ENCODE measurements at places on chromosomes 7 and 10.

DNA sequence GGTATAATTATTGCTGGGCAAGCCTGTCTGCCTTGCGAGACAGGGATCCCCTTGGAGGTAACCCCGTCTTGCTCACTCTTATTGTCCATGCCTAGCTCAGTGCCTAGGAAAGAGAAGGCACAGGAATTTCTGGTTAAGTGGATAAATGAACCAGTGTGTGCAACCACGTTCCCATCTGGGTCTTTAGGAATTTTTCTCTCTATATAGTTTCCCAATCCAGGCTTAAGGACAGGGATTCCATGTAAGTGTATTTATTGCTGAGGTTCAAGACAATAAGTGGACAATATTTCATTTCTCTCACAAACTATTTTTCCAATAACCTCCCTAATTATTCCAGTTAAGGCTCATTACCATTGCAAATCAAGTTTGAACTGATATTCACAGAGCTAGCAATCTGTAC is 8.9 kb upstream of the ADAM12 start:
- DNase-seq: no peak

GRCh38 chr10:48806342-48806741 is 121.7 kb downstream of the WDFY4 start:
- no peak for DNase-seq

DNA sequence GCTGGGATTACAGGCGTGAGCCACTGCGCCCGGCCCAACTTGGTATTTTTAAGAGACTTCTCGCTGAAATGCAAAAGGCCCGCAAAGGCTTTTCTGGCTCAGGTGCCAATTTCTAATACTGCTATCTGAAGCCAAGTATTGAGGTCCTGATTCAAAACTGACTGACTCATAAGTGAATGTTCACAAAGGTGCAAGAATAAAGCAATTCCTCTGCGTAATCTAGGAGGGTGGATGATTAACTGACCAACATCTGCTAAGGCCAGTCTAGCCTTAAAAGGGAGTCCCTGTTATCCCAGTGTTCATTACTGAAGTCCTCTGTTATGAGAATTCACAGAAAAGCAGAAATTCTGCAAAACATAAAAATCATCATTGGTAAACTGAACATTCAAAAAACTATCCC is 111.4 kb downstream of the SRPK2 start:
- DNase-seq: no peak

GRCh38 chr7:44491229-44491628 is 771 bp upstream of the NUDCD3 start:
- DNase-seq: no peak

DNA sequence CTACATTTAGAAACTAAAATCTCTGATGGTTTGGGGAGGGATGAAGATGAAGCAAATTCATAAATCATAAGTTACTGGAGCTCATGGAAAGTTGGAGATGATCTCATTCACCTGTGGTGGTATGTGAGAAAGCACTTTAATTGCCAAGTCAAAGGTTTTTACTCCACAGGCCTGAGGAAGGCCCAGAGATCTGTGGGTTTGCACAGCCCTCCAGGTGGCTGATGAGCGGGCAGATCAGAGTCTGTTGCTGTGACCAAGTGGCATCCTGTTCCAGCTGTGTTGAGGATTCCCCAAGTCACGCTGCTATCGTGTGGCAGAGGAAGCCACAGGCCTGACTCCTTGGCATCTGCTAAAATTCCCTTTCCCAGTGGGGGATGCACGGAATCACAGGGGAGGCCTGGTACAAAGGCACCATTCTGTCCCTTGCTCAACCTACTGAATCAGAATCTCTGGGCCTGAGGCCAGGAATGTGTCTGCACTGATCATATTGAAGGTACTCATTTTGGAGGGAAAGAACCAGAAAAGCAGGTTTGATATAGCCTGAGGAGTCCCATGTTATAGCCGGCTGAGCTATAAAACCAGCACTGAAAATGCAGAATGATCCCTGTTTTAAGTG is 19.7 kb upstream of the DDC start:
- no peak for DNase-seq

DNA sequence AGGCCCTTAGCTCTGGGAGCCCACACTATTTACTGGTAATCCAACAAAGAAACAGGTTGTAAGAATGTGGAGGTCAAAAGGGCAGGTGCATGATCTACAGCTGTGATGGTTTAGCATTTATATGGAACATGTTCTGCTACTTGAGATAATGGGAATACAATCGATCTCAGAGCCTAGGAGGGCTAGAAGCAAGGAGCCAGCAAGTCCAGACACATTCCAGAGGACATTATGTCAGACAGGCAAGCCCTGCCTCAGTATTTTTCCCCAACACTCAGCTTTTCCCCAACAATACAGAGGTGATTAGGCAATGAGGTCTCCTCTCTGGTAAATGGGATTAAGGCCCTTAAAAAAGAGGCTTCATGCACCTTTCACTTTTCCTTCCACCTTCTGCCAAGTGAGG is 21.4 kb upstream of the GNAT3 start:
- no peak for DNase-seq

DNA sequence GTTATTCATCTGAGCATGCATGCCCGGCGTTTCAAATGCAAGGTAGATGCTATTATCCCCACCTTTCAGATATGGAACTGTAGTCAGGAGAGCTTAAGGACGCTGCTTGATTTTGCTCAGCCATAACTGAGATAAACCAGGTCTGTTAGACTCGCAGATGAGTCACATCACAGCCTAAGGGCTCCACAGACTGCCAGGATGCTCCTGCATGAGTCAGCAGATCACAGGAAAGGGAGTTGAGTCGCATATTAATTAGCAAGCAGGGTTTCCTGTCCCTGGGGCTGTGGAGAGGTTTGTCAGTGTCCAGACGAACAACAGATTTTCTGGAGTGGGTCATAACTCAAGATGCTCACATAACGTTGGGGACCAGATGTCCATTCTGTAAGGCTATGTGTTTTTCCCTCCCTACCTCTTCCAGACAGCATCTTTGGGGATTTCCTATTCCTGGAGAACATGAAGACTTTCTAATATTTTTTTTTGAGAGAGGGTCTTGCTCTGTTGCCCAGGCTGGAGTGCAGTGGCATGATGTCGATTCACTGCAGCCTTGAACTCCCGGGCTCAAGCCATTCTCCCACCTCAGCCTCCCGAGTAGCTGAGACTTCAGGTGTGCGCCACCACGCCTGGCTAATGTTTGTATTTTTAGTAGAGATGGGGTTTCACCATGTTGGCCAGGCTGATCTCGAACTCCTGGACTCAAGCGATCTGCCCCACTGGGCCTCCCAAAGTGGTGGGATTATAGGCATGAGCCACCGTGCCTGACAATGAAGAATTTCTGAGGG is 36.7 kb downstream of the PFKFB3 start:
- DNase-seq: no peak

DNA sequence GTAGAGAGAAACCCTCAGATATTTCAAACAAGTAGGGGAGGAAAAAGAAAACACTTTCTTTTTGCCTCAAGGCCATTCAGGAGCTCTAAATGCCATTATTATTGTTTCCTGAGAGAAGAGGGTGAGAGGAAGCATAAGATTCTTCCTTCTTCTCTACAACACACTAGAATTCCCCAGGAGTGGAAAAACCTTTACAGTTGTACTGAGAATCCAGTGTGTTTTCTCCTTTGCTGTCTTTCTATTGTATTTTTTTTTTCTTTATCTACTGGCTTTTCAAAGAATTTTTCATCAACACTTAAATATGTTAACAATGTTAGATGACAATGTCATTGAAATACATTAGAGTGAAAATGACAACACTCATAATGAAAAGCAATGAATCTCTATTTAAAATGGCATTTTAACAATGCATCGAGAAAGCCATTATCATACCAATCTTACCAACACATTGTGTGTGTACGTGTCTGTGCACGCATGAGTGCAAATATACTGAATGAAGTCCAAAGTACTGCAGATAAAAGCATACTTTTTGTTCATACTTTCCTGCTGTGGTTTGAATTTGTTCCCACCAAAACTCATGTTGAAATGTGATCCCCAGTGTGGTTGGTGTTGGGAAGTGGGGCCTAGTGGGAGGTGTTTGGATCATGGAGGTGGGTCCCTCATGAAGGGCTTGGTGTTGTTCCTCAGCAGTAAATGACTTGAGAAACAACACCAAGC is 24.2 kb upstream of the MACC1 start:
- DNase-seq: no peak

DNA sequence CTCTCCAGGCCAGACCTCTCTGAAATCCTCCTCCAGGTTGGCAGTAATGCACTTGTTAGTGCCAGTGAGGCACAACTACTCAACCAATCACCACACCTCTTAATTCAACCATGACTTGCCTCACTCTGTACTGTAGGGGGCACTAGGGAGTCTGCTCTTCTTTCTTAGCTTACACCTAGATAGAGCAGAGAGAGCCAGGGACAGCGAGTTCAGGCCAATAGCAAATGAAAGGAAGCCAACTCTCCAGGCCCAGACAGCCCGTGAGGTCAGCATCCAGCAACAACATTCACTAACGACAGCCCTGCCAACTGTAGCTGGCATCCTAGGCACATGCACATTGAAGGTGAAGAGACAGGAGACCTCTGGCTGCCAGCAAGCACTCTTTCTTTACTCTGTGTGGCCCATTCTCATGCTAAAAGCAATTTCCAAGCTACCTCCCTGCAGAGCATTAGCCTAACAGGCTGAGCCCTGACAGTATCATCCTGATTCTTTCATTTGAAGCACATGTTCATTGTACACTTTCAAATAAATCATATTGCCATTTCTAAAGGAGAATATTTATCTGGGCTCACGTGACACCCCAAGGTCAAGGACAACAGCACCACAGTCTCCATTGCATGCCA is 136.3 kb downstream of the DPY19L1 start:
- DNase-seq: no peak

DNA sequence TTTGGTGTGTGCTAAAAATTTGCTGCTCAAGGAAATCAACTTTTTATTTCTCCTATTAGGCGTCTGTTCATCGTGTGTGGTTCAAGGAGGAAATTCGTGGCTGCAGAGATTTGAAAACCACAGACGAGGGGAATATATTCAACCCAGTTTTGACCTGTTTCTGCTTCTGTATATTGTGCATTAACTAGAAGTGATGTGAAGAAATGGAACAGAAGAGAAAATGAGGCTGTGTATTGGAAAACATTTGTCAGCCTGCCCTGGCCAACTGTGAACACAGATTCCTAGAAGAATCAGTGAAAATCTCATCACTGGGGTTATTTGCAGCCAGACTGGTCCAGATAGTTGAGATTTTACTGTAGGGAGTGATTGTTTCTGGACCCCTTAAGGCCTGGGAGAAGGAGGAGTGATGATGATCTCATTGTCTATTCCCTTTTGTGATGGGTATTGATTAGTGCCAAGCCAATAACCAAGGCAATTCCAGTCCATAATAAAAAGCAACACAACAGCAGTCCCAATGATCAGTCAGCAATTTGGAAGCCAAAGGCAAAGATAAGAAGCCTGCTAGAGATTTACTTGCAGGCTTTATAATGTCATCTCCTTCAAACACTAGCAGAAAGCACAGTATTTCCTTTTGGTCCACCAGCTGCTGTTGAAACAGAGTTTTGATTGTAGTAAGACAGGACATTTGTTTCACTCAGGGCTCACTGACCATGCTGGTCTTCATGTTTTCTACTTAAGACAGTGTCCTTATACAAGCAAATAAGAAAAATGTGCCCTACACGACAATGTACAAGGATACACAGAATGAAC is 339.4 kb downstream of the PRPF18 start:
- no peak for DNase-seq

DNA sequence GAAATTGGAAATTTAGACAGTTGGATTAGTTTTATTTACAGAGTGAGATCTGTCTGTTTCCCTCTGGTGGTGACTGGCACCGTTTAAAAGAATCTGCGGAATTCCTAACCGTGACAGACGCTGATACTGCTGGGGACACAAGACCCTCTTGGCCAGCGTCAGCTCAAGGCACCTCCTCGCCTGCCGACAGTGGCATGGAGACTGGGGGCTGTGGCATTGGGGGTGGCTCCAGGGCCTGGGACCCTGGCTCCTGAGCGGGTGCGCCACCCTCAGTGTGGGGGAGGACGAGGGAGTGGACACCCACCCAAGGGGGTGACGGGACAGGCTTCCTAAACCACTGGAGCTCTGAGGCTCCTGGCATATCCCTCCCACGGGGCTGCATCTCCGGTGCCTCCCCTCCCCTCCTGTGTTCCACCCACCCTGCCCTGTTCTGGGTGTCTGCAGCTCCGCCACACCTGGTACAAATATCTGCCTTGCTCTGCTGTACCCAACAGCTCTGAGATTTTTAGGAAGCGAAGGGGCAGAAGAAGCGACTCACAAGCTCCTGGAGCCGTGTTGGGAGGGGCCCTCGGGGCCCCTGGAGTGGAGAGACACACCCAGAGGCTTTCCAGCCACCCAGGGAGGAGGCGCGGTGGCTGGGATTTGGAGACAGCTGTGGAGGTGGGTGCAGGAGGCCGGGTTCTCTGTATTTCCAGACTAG is 178.7 kb downstream of the DNAJB6 start:
- DNase-seq: no peak

- no peak for DNase-seq
These were observed 72.6 kb upstream of the ZMIZ1 start for GRCh38 chr10:78995987-78996791.

DNA sequence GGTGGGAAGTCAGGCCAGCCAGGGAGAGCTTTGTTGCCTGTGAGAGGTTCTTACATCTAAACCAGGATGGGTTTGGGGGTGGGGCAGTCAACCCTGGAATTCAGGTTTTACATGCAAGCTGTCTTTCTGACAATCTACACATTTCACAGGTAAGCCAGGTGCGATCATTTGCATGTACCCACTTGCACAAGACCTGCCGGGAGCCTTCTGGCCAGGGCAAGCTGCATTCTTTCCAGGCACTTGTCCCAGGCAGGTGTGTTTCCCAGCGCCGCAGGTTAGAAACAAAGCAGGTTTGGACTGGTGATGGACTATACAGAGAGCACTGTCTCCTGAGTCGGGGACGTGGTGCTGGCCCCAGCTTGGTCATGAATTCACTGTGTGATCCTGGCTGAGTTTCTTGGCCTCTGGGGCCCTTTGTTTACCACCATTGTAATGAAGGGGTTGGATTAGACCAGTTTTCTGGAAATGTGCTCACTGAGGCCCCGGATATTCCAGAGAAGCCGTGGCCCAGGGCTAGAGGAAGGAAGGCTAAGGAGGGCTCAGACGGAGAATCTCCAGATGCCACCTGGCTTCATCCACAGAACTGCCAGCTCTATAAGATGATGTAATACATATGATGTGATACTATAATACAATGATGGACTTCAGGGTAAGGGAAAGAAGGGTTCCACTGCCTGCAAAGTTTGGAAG is 205.2 kb upstream of the SVIL start:
- DNase-seq: no peak

Data from NCI-H1417 treated with DMSO at 0.1 percent for 48 hours (cell line).